ENCODE measurements at places on chromosomes 16 and 17.
A peak's percentile ranks its signal among the peaks of the same experiment; 100 is the strongest.

DNA sequence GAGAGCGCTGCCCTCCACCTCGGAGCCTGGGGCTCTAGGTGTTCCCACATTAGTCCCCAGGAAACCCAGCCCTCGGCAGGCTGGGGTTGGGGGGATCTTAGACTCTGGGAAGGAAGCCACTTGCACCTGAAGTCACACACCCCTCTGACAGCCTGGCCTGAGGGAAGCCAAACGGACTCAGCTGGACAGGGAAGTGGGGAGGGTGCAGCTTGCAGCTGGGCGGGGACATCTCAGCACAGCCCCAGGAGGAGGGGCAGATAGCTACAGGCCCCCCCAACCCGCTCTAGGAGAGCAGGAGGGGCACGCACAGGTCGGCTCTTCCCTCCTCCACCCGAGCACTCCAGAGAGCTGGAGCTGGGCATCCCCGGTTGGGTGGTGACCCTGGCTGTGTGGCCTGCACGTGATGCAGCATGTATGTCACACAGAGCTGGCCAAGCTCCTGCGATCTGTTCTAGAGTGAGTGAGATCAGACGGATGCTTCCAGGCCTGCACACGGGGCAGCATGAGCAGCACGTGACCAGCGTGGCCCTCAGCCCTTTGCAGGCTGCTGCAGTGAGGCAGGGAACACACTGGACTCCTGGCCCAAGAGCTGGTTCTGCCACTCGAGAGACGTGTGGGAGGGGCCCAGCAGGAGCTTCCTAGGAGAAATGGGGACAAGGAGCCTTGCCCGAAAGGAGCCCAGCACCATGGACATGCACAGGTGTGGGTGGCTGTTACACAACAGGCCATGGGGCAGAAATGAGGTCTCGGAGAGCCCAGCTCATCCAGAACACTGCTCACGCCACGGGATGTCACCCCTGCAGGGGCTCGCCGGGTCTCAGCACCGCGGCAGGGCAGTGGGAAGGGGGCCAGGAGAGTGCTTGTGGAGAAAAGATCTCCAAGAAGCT lies 15.4 kb downstream of the KIFC3 start:
- no peak for DNase-seq

DNA sequence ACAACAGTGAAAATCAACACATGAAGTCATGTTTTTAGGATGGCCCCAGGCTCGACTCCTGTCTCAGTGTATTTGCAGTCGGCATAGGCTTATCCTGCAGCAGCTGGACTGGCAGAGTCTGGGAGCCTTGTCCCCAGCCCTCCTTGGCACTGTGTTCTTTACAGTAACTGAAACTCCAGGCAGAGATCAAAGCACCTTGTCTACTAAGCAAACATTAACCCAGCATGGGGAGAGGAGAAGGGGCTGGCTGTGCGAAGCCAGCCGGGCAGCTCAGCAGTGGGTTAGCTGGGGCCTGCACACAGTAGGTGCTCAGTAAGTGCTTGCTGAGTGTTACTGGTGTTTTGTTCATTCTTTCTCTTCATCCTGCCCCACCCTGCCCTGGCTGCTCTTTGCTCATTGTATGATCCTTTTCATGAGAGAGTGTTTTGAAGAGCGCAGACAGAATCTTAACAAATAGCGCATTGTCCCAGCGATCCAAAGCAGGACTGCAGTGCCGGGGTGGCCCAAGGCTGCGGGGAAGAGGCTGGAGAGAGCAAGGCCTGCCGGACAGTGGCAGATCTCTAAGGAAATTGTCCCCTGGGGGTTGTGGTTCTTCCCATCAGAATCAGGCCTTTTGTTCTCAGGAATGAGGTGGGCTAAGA lies 23.5 kb upstream of the ITGB4 start:
- no peak for DNase-seq

- DNase-seq = no peak
Observed at GRCh38 chr17:50363217-50364060, 9.5 kb downstream of the MRPL27 start.

DNA sequence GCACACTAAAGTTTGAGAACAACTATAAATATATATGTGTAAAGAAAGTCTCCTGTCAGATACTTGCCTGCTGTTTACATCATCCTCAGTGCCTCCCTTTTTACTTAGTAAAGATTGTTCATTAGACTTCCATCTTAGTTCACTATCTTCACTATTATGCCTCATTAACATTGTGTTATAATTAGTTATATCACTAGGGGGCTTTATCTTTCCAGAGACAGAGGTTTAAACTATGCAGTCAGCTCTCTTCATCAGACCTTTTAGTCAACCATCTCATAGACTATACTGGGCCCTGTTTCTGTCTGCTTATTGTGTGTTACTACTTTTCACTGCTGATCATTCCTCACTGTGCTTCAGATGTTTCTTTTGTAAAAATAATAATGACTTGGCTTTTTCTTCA lies 630.8 kb upstream of the KIF2B start:
- DNase-seq = no peak

DNA sequence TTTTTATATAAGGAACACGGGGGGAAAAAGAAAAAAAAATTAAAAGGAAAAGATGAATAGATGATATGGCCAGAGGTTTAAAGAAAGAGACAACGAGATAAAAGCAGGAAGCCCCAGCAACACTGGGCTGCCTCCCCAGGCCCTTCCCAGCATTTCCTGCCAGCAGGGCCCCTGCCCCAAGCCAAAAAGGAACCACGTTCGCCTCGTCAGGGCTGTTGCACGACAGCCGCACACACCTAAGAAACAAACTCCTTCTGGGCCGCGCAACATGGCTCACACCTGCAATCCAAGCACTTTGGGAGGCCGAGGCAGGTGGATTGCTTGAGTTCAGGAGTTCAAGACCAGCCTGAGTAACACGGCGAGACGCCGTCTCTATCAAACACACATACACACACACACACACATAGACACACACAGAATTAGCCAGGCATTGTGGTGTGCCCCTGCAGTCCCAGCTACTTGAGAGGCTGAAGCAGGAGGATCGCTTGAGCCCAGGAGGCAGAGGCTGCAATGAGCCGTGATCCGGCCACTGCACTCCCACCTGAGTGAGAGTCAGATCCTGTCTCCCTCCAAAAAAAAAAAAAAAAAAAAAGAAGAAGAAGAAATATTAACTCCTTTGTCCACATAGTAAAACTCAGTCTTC lies 83.0 kb downstream of the ANKRD11 start:
- peak; percentile 61 for DNase-seq

DNA sequence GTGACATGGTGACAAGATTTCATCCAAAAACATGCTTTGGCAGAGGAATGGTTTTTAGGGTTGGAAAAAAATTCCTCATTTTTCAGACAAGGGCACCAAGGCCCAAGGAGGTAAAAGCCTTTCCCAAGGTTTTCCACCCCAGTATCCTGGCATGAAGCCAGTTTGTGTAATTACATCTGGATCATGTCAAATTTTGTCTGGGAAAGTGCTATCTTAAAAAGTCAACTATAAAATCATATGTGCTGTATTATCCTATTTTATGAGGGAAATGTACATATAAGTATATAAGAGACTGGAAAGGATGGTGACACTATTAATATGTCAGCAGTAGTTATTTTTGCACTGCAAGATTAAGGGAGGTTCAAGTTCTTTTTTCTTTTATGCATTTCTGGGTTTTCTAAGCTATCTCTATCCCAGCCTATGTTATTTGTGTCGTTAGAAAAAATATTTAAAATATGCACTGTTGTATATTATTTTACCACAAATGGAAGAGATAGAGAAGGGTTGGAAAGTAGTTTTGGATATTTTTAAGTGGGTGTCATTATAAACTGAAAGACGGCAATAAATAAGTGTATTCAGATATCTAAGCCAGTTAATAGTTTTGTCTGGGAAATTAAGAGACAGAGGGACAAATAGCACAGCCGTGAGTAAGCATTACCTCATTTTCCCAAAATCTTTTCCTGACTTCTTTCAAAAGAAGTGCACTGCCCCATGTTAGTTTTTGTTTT lies 13.5 kb upstream of the FBXO47 start:
- DNase-seq = no peak

- DNase-seq = no peak
Observed at GRCh38 chr16:86939609-86940008, 361.3 kb downstream of the FOXL1 start.

DNA sequence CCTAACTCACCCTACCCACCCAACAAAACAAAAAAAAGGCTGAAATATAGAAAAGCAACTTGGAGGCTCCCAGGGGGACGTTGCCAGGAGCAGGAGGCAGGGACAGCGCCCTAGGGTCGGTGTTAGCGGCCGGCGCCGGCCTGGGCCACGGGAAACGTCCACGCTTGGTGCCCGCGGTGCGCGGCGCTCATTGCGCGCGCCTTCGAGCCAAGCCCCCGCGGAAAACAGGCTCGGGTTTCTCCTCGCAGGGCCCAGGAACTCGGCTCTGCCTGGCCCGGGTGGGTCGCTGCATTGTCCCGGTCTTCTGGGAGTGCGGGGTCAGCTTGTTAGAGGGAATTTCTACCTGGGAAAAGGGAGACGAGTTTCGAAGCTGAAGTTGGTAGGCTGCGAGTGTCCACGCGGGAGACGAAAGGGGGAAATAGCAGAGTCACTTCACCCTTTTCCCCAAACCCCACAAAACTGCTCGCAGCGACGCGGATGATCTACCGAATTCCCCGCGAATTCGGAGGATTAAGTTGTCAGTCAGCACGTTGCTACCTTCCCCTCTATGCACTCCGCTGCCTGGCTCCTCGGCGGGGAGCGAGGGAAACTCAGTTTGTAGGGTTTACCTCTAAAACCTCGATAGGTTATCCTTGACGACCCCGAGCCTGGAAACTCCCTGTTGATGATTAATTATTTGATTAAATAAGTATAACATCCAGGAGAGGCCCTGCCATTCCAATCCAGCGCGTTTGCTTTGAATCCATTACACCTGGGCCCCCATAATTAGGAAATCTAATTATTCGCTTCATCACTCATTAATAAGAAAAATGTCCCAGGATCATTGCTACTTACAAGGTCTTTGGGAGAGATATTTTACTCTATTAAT lies 751 bp upstream of the FOXC2 start:
- DNase-seq = no peak

- DNase-seq = no peak
Observed at GRCh38 chr17:42252597-42253550, 23.3 kb downstream of the STAT5B start.

GRCh38 chr16:12089492-12090150 lies 113.1 kb downstream of the SNX29 start:
- peak; percentile 55 for DNase-seq

- no peak for DNase-seq
Observed at GRCh38 chr17:49108318-49108717, 24.3 kb upstream of the B4GALNT2 start.

DNA sequence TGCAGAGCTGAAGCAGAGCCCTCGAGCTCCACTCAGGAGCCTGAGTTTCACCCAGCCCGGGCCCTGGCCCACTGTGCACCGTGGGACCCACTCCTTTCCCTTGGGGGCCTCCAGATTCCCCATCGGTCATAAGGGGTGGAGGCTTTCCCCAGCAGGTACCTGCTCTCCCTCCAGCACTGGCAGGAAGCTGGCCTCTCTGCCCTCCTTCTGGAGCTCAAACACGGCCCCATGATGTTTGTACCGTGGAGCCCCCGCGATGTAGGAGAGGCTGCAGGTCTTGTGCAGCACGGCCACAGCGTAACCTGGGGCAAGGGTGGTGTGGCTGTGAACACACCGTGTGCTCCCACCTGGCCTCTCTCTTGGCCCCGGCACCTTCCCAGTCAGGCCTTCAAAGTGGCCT lies 29.9 kb downstream of the HASPIN start:
- no peak for DNase-seq

- DNase-seq = no peak
Observed at GRCh38 chr17:81027038-81027437, 7.9 kb upstream of the BAIAP2 start.

- peak; percentile 28 for DNase-seq
Observed at GRCh38 chr17:32142857-32143526, 690 bp downstream of the RHOT1 start.

DNA sequence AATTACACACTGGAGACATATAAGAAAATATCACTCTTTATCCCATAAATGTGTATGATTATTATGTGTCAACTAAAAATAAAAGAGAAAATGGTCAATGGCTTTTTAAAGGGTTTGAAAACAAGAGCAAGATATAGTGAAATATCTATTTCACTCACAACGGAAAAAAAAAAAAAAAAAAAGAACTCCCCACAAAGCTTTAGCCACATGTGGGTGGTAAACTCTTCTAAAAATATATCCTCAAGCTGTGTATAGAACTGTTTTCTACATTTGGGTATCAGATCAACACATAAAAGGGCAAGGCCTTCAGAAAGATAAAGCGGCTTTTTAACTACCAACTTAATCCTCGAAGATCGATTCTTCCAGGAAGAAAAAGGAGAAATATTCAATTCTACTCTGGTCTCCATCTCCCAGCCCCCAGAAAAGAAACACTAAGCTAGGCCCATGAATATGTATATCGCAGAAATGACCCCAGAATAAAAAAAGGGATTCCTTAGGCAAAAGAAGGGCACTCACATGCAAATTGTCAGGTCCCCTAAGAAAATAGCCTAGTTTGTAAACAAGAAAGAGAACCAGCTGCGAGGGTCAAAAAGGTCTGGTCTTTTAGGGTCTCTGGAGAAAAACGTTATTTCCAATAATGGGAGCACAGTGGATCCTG lies 4.4 kb downstream of the LITAF start:
- DNase-seq = no peak

GRCh38 chr16:2223942-2224486 lies 623 bp downstream of the E4F1 start:
- DNase-seq = peak; percentile 36

DNA sequence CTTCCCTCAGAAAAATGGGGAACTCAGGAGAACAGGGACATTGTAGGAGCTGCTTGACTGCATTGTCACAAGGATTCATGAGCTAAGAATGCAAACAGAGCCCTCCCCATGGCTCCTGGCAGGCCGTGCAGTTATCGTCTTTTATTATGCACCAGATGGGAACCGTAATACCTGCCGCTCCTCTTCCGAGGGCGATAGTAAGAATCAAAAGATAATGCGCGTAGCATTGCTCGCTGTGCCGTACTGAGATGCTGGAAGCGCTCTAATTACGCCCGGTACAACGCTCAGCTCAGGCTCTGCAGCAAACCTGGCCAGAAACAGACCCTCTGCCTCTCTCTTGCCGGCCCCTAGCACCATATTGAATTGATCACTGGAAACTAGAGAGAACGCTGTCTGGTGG lies 87.1 kb upstream of the PLCG2 start:
- DNase-seq = no peak

GRCh38 chr17:40909755-40910154 lies 24.7 kb upstream of the KRT20 start:
- no peak for DNase-seq

DNA sequence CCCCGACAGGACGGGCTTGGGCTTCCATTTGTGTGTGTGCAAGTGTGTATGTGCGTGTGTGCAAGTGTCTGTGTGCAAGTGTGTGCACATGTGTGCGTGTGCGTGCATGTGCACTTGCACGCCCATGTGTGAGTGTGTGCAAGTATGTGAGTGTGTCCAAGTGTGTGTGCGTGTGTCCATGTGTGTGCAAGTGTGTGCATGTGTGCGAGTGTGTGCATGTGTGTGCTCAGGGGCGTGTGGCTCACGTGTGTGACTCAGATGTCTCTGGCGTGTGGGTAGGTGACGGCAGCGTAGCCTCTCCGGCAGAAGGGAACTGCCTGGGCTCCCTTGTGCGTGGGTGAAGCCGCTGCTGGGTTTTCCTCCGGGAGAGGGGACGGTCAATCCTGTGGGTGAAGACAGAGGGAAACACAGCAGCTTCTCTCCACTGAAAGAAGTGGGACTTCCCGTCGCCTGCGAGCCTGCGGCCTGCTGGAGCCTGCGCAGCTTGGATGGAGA lies 23.1 kb upstream of the ITGAX start:
- no peak for DNase-seq
